Trophoblast cell (in vitro differentiated cells and primary cell): ENCODE measurements at places on chromosomes 4 and X.

- DNase-seq = peak; percentile 4
Measured at GRCh38 chr4:44150091-44150576, 298.5 kb downstream of the KCTD8 start.

DNA sequence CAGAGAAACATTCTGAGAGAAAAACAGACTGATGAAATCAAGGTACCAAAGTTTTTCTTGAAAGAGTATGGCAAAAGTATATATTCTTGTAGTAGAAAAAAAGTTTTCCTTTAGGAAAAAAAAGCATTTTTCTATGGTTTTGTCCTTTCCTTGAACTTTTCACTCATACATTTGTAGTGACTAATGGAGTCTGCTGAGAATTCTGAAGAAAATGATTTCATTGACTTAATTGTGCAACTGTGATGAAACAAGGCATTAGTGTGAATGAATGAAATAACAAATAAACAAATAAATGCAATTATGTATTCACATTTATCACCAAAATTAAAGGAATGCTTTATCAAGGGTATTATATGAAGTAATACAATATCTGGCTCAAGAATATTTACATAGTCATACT lies 5.7 kb downstream of the CSN1S1 start:
- DNase-seq = no peak

- DNase-seq = no peak
Measured at GRCh38 chr4:16267639-16268038, 41.4 kb upstream of the TAPT1 start.

DNA sequence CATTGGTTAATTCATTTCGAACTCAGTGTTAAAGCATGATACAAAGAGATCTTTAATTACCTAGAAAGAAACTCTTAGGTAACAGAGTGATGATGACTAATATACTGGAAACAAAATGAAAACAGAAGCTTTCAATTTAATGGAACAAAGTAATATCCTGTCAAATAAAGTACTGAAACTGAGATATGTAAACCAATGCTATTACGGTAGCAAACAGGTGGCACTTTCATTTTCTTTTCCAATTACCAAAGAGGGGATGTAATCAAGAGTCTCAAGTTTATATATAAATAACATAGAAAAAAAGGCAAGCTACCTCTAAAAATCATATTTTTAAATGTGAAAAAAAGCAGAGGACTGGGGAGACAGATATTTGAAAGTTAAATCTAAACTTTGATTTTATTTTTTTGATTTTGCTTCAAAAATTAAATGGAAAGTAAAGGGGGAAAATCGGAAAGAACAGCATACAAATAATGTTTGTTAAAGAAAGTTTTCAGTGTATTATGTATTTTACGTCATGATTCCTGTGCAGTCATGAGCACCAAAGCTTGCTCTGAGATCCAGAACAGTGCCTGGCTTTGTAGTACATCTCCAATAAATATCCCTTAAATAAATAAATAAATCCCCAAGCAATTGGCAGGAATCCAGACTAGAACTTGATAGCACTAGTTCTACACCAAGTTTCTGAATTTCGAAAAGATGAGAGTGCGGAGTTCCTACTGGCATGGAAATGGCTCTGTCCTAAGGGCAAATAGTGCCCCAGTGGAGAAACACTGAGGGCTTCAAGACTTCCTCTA lies 25.0 kb upstream of the RAPGEF2 start:
- no peak for DNase-seq

DNA sequence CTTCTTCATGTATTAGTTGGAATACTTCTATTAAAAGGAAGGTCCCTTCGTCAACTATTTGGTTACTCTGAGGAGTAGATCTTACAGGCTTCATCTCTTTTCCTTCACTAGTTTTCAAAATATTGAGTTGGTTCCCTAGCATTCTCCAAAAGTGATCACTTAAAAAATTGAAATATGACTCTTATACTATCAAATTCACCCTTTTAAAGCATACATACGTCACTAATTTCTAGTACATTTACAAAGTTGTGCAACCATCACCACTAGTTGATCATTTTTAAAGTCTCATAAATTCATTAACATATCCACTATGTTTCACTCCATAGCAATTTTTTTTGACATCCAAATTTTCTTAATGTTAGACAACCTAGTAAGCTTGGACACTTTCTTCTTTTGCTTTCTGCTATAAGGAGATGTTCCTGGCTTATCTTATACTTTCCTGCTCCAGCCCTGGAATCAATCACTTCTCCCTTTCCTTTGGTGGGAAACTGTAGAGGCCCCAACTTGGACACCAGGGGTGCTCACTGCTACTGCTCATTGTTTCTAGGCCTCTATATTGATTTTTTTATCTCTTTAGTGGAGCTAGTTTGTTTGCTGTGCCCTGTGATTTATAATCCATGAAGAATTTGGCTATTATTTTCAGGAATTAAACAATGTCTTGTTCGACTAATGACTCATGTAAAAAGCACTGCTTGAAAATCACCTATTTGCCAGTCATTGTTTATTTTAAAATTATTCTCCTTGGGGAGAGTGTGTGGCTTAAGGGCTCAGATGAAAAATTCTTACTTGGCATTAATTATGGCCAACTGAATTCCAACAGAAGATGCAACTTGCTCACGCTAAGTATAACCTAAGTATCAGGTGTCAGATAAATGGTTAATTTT lies 4.0 kb upstream of the ZFX start:
- no peak for DNase-seq

DNA sequence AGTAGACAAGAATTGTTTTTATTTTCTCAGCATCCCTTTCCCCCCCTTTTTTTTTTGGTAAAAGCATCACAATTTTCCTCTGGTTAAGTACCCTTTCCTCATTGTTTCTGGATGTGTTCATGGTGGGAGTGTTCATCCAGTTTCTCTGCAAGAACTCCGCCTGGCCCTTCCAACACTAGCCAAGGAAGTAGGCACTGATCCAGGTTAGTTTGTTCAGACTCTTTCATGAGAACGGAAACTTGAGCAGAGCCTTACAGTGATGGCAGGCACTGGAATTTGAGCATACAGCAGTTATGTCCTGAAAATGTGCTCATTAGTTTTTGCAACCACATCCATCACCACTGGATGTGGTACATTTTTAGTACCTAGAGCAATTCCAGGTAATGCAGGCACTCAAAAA lies 336.1 kb upstream of the BOD1L1 start:
- DNase-seq = no peak
